ENCODE measurements at places on chromosomes 2 and 18.

DNA sequence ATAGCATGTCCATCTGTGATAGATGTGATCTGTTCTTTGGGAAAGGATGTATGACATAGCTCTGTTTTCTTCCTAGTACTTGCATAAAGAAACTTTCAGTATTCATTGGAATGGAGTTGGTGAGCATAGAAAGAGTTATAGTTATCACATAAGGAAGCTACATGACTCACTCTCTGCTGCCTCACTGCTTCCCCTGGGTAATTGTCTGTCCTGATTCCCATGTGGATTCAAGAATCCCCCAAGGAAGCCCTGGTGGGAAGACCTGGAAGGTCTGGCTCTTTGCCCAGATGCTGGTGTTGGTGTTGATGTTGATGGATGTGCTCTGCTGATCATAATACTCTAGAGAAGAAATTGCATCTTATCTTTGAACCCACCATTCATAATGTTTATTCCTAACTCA is 60.6 kb downstream of the PTPN4 start:
- DNase-seq = peak; percentile 95

- DNase-seq = no peak
Measured at GRCh38 chr2:114049280-114049679, 159.4 kb downstream of the ACTR3 start.

DNA sequence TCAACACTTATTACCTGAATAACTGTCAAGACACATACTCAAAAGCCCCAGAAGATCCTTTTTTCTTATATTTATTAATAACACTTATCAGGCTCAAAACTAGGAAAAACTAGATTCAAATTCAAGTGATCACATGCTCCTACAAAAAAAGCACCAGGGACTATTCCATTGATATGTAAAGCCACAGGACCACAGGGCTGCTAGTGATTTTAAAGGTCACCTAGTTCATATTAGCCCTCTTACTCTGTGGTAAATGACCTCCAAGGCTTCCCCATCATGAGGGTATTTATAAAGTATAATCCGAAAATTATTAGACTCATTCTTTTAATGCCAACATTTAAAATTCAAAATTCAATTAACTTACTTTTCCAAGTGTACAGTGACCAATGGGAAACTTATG is 52.5 kb downstream of the LRPPRC start:
- DNase-seq = no peak

- peak; percentile 83 for DNase-seq
Measured at GRCh38 chr18:5868218-5868854, 27.0 kb downstream of the TMEM200C start.

DNA sequence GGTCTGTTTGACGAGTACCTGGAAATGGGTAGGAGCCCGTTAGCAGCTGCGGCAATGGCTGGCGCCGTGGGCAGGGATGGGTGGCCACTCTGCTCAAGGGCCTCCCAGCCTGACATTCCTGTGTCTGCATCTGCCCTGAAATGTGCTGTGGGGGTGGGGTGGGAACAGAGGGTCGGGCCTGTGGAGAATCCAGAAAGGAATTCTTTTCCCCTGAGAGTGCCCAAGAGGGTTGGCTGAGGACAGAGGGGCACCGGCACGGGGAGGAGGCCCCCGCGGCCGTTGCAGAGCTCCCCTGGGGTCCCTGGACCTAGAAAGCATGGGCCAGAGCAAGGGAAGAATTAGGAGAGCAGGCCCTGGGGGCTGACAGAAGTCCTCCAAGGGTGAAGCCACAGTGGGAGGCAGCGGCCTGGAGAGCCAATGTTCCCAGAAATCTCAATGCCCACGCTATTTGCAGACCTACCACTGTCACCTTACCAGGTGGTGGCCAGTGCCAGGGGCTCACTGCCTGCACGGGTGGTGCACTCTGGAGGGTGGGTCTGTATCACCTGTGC is 27.8 kb downstream of the ANO7 start:
- peak; percentile 72 for DNase-seq

- DNase-seq = no peak
Measured at GRCh38 chr2:108579623-108580022, 45.4 kb downstream of the LIMS1 start.

GRCh38 chr2:125643585-125643984 is 1012.4 kb upstream of the GYPC start:
- no peak for DNase-seq

DNA sequence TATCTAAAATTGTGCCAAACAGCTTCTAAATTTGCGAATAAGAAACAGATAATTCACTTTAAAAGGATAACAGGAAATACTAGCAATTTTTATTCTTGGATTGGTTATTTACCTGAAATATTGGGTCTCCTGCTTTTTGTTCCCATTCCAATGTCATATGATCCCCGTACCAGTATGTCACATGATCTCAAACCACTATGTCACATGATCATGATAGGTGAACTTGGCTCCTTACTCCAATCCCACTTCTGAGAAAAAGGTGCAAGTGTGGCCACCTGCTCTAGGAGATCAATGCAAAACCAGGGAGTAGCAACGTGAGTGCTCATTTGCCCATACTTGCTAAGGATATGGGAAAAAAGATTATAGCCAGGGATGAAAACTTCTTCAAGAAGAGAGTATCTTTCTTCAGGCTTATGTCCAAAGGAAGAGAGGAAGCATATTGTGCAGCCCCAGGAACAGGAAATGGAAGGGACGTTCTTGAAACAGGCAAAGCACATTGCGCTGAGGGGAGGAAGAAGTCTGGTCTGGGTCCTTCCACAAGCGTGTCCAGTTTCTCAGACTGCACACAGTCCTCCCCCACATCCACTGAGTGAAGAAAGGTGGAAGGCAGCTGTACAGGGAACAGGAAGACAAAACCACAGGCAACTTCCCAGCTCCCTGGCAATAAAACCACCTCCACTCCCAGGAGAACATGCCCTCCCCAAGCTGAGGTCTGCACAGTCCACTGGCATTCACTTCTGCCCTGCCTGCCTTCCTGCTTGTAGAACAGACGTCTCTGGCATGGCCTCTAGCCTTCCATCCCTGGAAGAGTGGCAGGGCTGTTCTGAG is at the start of gene LYG2:
Gene LYG2, minus strand, starts transcription at position 176 of the 828 bp plus-strand sequence. CDS start 1,406 bp downstream, outside the sequence.
- DNase-seq = no peak

- no peak for DNase-seq
Measured at GRCh38 chr2:177124371-177124770, 88.2 kb upstream of the HNRNPA3 start.

GRCh38 chr18:26888259-26888658 is 22.8 kb upstream of the AQP4 start:
- no peak for DNase-seq

DNA sequence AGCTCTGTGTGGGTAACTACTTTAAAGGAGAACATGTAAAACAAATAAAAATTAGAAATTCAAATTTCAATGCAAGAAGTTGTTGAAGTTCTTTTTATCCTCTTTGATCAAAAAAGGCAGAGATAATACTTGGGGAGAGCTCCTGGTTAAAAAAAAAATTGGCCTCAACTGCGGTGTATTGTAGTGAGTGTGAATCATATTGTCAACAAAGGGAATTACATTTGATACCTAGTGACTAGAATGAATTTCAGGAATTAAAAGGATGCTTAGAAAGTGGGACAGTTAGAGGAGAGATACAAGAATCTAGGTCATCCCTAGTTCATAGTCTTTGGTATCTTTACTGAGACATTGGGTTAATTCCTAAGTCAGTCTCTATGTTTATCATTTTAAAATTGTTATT is 473.0 kb downstream of the CCDC85A start:
- no peak for DNase-seq

- no peak for DNase-seq
Measured at GRCh38 chr2:85784474-85784986, 30.7 kb downstream of the ATOH8 start.

DNA sequence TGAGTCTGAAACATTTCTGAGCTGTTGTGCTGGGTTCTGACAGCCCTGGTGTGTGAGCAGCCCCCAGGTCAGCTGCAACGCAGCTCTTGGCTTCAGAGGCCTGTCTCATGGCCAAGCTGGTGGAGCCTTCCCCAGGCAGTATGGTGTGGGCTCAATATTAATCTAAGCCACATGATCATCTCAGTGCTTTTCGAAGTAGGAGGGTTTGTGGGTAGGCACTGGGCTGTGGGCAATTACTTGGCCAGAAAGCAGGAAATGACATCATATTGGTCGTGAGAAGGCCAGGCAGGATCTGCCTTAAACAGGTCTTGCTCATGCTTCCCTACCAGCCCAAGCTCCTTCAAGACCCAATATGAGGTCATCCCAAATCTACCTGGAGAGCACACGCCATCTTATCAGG is 26.9 kb downstream of the LOXHD1 start:
- no peak for DNase-seq

DNA sequence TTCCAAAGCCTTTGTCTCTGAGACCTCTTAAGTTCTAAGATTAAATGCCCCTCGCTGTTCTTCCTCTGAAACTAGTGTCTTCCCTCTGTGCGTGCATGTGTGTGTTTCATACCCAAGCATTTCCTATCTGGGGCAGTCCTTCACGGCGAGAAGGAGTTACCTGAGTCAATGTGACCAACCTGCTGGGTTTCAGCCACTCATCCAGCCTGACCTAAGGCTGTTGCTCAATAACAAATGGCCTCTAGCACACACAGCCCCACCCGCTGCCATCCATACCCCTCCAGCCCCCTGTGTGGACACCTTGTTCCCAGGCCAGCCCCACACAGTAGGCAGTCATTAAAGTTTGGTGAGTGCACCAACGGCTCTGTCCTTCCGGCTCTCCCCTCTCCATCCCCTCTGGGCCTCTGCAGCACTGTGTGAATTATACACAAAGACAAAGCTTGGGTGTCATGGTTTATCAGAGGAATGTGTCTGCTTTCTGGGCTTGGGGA is 53.8 kb upstream of the FOSL2 start:
- no peak for DNase-seq

- DNase-seq = no peak
Measured at GRCh38 chr2:63819256-63819655, 22.4 kb upstream of the UGP2 start.

GRCh38 chr2:147396890-147397289 is 447.9 kb upstream of the ACVR2A start:
- DNase-seq = no peak

GRCh38 chr2:15809404-15809803 is 130.9 kb upstream of the MYCN start:
- no peak for DNase-seq

DNA sequence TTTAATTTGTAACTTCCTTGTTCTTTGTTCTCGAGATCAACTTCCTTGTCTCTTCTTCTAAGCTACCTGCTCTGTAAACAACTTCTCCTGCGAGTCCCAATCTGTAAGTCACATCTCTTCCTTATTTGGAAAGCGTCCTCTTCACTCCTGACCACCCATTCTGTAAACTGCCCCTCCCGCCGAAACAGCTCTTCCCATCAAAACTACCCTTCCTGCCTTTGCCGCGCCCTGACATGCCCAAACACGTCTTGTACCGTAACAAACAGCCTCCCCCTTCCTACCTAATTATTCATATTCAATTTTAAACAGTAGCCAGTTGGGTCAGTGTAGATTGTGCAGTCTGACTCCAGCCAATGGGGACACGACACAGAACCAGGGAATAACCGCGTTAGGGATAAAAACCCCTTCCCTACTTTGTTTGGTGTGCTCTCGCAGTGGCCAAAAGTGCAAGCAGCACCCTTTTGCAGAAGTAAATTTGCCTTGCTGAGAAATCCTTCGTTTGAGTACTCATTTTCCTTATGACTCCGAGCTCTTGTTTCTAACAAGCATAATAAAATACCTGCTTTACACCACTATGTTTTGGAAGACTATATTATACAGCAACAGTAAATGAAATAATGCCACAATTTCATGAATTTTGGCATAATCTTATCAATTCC is 39.8 kb downstream of the PIAS2 start:
- DNase-seq = no peak

- no peak for DNase-seq
Measured at GRCh38 chr2:8833853-8834252, 3.6 kb downstream of the KIDINS220 start.

DNA sequence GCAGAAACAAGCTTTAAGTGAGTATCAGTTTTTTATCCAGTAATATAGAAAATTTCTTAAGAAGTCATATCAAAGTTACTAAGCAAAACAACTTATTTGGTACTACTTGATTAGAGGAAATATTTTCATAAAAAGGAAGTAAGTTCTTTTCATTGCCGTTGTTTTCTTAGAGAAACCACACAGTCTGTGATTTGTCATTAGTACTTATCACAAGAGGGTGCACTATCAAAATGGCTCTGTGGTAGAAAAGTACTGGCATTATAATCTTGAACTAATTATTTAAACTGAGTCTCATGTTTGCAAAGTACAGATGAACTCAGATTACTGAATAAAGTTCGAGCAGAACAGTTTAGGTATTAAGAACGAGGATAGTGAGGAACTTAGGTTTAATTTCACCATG is 93.4 kb downstream of the IKZF2 start:
- no peak for DNase-seq

GRCh38 chr2:134819334-134819733 is 19.1 kb upstream of the ACMSD start:
- DNase-seq = peak; percentile 71

- DNase-seq = peak; percentile 29
Measured at GRCh38 chr2:146295080-146295670, 1549.7 kb upstream of the ACVR2A start.

Data from fibroblast of skin of back (primary cell).